Muscle of leg (tissue), 16 donors: ENCODE measurements at places on chromosomes 1 and 21.

DNA sequence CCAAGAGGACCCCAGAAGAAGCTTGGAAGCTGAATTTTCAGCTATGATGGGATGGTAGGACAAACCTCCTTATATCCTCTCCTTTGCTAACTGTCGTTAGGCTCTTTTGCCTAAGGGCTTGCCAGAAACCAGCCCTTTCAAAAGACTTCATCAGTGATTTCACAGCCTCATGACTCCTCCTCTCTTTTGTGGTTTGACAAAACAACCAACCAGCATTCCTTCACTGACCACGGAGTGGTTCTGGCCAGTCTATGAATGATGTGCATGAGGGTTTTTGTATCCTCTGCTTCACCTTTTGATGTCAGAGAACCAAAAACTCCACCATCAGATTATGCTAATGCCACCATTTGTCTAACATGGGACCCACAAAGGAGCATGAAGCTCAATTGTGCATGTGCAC, 116.9 kb upstream of the COA6 start:
- DNase-seq: no peak

DNA sequence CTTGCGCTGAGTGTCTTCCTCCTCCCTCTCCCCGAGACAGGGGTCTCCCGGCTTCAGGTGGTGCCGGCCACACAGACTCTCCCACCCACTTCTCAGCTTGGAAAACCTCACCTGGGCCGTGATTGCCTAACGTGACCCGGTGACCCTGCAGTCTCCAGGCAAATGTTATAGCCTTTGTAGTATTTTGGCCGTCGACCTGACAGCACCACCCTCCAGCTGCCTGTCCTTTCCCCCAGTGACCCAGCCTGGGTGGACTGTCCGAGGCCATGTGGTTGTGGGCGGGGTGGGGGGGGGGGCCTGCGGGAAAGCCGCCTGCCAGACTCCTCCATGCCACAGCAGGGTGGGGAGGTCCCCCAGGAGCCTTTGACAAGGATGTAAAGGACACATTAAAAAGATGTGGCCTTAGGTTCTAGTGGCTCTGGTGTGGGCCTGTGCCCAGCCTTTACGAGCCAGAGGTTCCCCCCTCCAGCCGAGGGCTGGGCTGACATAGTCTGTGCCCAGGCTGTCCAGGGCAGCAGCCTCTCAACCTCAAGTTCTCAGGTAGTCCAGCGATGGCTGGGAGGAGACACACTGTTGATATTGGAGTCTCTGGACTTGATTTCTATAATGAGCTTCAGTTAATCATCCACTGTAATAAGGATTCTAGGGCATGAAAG, 8.1 kb downstream of the TOR3A start:
- DNase-seq: no peak

- no peak for DNase-seq
These were observed 51.1 kb downstream of the ATP2B4 start for GRCh38 chr1:203677771-203678170.

DNA sequence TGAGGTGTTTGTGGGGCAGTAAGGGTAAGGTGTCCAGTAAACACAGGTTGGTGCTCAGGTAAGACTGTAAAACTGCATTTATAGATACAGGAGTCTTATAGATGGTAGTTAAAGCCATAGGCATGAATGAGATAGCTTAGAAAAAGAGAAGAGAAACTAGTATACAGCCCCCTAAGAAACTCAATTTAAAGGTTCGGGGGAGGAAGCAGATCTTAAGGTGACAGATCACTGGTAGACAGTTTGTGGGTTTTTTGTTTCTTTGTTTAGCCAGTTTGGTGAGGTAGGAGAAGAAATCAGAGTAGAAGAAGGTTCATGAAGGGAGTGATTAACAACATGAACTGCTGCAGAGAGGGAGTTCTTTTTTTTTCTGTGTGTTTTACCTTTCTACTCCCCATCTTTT, 6.1 kb upstream of the AGO3 start:
- DNase-seq: no peak

DNA sequence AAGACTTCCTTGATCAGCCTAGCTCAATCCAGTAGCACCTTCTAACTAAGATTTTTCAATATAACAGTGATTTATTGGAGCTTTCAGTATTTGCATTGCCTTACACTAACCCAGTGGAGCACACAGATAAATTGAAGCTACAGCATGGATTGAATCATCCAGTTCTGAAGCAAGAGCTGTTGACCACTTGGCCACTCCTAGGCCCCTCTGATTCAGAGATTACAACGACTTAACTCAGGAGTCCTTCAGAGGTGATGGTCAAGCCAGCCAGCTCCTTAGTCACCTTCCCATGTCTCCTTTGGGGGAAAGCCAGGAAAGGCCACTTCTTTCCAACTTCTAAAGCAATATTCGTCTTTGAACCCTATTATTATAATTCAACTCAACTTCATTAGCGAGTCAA, 151.8 kb downstream of the TENT5C start:
- DNase-seq: no peak
